ENCODE measurements at places on chromosomes 2 and 18.

GRCh38 chr2:19900931-19901441 is 797 bp downstream of the TTC32 start:
- no peak for DNase-seq

GRCh38 chr2:183079139-183079775 is 710 bp downstream of the DUSP19 start:
- DNase-seq = no peak

GRCh38 chr18:7684966-7685365 is 117.8 kb downstream of the PTPRM start:
- no peak for DNase-seq

GRCh38 chr2:231985823-231986261 is 24.3 kb downstream of the DIS3L2 start:
- DNase-seq = peak; percentile 31

DNA sequence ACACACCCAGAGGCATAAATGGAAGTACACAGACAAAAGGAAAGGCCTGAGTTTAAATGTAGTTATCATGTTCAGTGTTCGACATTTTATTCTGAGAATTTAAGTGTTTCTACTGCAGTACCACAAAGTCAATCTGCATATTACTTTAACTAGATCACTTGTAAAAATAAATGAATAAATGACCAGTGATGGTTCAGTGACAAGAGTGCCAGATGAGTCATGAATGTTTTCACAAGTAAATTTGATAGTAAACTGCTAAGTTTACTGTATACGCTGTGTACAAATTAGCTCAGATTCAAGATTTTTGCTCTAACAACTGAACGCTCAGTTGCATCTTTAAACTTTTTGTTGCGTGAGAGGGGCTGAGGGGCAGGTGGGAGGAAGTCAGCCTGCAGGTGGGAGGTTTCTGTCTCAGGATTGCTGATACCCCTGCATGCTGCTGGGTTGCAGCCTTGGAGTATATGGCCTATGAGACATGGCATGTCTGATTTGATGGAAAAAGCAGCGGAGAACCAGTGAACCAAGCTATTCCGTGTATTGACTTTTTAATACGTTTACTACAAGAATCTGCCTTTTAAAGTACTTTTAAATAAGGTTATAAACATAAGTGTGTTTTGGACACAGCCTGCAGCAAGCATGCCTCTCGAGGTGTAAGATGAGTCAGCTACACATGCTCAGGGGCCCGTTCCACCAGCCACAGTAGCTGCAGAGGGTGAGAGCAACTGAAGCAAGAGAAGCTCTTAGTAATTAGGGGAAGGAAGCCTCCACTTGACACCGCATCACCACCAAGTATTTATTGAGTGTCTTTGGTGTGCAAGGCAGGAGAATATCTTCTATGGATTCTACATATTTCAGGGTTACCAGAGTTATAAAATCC is 245.1 kb downstream of the NEDD4L start:
- no peak for DNase-seq

DNA sequence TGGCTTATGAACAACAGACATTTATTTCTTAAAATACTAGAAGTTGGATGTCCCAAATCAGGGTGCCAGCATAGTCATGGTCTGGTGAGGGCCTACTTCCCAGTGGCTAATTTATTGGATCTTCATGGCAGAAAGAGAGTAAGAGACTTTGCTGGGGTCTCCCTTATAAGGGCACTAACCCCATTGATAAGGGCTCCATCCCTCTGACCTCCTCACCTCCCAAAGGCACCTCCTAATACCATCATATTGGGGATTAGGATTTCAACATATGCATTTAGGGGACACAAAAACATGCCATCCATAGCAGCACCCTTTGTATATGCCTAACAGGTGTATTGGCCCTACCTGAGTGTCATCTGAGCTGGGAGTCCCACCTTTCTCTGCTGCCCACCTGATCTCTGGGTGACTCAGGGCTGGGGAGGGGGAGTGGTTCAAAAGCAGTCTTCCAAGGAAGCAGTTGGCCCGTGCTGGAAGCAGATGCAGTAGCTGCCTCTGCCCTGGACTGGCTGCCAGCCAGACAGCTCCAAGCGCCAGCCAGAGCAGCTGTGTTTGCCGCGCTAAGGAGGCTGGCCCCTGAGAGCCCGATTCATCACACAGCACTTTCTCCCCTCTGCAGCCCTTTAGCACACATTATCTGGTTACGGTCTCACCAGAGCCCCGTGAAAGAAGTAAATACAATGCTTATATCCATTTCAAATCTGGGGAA is 84.6 kb downstream of the SMAD7 start:
- no peak for DNase-seq

DNA sequence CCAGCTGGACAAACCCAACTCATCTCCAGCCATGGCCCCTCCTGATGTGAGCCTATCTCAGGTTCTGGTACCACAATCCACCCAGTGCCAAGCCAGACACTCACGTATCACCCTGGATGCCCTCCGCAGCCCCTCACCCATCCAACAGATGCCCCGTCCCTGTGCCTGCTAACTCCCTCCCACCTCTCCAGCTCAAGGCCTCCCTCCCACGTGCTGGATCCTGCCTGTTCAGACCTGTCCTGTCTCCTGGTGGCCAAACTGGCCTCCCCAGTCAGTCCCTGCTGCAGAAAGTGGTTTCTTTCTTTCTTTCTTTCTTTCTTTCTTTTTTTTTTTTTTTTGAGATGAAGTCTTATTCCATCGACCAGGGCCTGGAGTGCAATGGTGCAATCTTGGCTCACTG is 86.2 kb downstream of the RRM2 start:
- DNase-seq = no peak

DNA sequence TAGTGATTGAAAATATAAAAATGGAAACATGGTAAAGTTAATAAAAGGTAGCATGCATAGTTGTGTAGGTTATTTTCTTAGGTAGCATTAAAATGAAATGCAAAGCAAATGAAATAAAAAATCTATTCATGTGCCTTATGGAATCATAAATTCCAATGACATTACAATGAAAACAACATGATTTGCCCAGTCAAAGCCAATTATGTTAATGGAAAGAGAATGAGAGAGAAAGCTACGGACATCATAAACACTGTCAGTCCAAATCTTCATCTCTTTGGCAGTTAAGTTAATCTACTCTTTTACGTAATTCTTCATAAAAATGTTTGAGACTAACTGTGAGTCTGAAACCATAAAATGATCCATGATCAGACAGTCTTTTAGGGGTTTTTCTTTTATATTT is 636.7 kb upstream of the SYT4 start:
- DNase-seq = no peak

GRCh38 chr2:58483307-58483706 is 242.2 kb upstream of the FANCL start:
- no peak for DNase-seq

GRCh38 chr2:142742371-142743214 is 134.9 kb upstream of the KYNU start:
- DNase-seq = no peak

- no peak for DNase-seq
Observed at GRCh38 chr2:99821572-99821971, 320.8 kb downstream of the AFF3 start.

GRCh38 chr2:207073801-207074678 is 91.7 kb downstream of the KLF7 start:
- DNase-seq = no peak

DNA sequence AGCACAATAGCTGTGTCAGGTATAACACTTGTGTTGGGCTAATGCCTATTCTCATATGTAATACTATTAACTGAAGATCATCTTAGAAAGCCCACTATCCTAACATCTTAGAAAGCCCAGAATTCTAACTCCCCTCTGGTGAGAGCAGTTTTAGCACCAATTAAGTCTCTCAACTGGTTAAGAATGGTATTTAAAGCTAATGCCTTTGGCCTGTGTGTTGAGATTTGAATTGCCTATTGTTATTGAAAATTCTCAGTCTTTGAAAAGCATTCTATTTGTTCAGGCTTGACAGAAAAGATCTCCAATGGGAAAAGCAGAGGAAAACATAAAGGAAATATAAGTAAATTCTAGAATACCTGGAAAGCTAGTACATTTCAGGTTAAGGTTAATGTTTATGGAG is 352.5 kb downstream of the ARHGAP15 start:
- no peak for DNase-seq

- no peak for DNase-seq
Observed at GRCh38 chr2:12935222-12935621, 218.5 kb downstream of the TRIB2 start.

GRCh38 chr2:217903859-217904613 is 98.8 kb downstream of the TNS1 start:
- DNase-seq = no peak

- no peak for DNase-seq
Observed at GRCh38 chr2:168632709-168633121, 169.7 kb upstream of the NOSTRIN start.

DNA sequence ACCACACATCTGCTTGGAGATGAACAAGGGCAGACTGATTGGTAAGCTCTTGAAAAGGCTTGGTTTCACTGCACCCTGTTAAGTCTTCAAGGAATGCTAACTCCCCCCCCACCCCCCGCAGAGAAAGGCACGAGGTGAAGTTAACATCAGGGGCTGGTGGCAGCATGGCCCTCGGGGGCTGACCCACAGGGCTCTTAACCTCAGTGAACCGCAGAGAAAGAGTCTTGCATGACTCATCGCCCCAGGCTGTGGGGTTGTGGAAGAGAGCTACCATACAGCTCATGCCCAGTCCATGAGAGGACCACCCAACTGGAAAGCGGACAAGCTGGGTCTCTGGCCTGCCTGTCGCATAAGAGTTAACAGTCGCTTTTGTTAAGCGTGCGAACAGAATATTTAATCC is 10.6 kb upstream of the CEP68 start:
- DNase-seq = no peak

GRCh38 chr2:207995887-207996286 is 29.4 kb downstream of the PLEKHM3 start:
- no peak for DNase-seq

DNA sequence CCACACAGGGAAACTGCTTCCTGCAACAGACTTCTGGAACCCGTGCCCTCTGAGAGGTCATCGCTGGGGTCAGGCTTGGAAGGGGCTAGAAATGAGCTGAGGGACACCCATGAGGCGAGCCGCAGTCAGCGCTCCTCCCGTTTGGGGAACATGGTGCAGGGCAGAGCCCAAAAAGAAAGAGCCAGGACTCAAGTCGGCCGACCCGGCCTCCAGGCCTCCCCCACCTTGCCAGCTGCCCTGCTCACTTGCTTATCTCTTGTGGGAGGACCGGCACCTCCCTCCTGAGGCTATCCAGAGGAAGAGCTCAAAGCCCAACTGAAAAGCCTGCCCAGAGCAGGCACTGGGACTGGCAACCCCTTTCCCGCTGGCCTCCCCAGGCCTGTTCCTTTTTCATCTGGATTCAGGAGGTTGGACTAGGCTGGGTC is 43.6 kb downstream of the SCTR start:
- no peak for DNase-seq

DNA sequence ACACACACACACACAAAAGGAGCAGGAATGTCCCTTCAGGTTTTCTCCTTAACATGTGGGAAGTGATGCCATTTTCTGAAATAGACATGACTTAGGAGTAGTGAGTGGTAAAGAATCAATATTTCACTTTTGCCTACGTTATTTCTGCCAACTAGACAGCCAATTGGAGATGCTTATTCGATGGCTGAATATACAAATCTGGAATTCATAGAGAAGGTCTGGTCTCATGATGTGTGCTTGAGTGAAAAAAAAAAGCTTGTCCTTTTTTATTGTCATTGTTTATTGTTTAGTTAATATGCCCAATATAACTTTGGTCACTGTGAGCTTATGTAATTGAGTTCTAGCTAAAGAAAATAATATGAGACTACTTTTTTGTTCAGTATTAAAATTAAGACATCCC is 284.3 kb downstream of the GULP1 start:
- no peak for DNase-seq

DNA sequence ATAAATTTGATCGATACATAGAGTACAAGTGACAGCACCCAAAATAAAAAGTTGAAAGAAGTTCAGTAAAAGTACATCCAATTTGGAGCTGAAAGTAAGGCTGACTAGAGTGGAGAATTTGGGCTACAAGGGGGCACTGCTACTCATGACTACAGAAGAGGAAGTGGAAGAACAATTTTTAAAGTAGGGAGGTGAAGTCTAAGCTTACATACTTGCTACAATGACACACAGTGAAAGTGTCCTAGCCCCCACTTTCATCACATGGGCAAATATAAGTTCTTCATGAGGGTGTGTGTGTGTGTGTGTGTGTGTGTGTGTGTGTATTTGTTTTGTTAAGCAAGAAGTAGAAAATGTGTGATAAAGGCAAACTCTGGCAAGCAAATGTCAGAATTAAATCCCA is 45.7 kb downstream of the MAP3K2 start:
- DNase-seq = no peak

DNA sequence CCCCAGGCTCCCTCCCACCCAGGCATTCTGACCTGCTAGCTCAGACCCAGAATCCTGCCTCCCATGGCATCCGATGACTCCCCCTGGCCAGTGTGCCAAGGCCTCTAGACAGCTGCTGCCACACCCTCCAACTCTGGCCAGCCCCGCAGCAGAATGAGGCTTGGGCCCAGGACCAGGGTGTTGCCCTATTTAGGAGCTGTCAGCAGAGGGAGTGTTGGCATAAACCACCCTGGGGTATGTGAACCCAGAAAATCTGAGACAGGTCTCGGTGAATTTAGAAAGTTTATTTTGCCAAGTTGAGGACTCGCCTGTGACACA is 134.3 kb downstream of the KLHL29 start:
- no peak for DNase-seq

- no peak for DNase-seq
Observed at GRCh38 chr2:70710038-70710690, 57.8 kb downstream of the ADD2 start.

DNA sequence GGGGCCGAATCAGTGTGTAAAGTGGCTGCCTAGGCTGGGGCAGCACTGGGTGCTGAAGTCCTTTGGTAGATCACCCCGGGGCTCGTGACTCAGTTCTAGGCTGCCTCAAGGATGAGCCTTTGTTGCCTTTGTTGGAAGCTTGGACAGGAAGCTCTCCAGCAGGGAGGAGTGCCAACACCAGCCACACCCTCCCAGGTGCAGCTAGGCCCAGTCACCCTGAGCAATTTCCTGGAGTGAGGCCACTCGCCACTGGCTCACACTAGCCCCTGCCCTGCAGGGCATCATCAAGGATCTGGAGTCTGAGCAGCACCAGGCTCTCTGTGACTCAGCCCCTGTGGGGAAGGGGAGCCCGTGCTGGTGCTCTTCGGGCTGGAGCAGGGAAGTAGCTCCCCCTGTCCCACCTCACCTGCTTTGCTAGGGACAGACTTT is 6.7 kb upstream of the SDC1 start:
- no peak for DNase-seq

DNA sequence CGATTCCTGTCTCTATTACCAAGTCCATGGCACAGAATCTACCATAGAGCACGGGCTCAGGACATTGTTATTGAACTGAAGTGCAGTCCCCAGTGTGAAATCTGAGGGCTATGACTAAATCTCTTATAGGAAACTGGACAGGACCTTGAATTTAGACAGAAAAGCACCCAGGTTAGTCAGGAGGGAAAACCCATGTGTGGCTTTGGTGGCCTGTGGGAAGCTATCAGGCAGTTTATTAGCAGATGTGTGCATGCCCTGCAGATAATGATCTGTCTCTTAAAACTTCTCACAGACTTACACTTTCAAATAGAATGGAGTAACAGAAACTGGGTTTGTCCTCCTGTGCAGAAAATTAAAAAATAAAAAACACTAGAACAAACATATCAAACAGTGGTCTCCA is 610.0 kb upstream of the RAB6C start:
- no peak for DNase-seq

Measured in HEK293T (cell line).